NCI-H524 (cell line): ENCODE measurements at places on chromosomes 3 and 15.

GRCh38 chr3:172904711-172905373, 154.3 kb downstream of the ECT2 start:
- DNase-seq: no peak

DNA sequence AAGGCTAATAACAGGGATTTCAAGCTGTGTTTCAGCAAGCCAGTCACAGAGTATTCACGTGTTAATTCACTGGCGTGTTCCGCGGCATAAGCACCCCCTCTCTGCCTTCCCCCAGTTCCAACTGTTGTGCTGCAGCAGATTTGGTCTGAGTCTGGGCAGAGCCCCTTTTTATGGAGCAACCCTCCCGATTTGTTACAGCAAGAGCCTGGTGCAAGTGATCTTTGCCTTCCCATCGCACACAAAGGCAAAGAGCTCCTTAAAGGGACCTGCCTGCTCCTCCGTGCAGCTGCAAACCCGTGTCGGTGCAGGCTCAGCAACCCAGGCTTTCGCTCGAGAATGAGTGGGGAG, 170.5 kb downstream of the KCNAB1 start:
- peak; percentile 62 for DNase-seq

GRCh38 chr3:191770541-191770940, 309.6 kb downstream of the PYDC2 start:
- no peak for DNase-seq

- no peak for DNase-seq
These were observed 423.0 kb upstream of the TPM1 start for GRCh38 chr15:62619526-62619925.

DNA sequence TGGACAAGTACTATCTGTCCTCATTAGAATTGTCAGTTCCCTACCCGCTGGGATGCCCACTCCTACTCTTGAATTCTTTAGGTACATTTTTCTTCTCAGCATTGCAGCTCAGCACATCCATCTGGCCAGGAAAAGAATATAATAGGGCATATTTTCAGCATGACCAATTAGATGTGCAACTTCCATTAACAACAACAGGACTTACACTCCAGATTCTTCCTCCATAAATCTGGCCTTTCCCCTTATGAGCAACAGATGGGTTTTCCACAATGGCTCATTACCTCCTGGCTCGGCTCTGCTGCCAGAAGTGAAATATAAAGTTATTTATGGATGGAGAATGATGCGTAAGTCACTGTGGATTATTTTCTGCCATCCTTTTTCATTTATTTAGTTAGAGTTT, 443.8 kb upstream of the TGFBR2 start:
- DNase-seq: no peak

DNA sequence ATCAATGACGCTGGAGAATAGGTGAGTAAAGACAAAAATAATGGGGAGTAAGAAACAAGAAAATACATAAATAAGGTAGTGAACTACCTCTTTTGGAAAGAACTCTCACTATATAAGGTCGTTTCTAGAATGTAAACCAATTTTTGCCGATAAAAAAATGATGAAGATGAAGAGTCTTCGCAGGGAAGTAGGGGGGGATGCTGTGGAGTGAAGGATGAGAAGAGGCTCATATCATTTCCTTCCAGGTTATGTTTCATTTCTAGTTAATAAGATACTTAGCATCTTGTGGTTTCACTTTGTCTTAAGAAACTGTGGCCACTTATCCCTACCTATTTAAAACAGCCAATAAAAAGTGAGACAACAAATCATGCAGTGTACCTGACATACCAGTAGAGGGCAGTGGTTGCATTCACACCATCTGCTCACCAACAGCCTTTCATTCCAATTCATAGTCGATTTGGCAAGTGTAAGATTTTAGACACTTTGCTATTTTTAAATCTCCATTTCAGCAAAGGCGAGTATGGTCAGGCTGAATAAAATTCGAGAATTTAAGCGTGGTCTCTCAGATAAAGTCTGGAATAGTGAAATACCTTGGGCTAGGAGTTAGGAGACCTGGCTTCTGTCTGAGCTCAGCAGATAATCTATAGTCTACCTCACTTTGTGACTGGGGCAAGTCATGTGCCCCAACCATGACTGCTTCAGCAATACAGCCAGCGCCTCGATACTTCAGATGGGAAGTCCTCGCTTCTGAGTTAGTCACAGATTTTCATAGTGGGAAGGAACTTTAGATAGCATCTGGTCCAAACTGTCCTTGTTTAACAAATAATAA, 28.9 kb upstream of the ICE2 start:
- DNase-seq: peak; percentile 10

GRCh38 chr3:134614955-134615354, 35.9 kb downstream of the KY start:
- no peak for DNase-seq

GRCh38 chr3:136134091-136134490, 62.0 kb downstream of the MSL2 start:
- no peak for DNase-seq

DNA sequence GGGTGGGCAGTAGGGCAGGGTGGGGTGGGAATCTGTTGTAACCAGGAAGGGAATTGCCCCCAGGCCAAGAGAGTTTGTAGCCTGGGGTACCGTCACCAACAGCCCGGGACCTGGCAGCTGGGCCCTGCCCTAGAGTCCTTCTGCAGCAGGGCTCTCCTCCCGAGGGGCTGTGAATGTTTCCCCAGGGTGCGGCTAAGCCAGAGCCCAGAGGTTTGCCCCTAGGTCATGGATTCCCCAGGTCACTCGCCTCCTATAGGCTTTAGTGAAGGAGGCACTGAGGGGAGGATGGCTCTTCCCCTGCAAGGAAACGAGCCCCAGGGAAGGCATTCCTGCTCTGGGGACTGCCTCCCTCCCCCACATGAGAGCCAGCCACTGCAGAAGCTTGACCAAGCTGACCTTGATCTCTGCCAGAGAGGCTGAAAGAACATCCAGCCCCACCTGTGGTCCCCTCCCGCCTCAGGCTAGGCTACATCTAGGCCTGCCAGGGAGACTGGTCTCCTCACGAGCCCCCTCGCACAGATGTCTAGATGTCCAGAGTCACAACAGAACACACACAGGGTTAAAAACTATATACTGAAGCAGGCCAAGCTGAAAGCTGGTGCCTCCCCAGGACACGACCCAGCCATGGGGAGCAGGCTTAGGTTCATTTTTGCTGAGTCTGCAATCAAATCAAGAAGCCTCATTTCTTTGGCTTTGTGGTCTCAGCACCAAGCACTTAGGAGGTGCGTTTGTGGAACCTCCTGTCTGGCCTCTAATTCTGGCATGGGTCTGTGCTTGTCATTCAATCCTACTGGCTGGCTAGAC, 69.1 kb upstream of the TAMM41 start:
- no peak for DNase-seq
